ENCODE measurements at places on chromosomes 1 and 21.

- no peak for DNase-seq
Observed at GRCh38 chr1:186948535-186948934, 119.8 kb downstream of the PLA2G4A start.

DNA sequence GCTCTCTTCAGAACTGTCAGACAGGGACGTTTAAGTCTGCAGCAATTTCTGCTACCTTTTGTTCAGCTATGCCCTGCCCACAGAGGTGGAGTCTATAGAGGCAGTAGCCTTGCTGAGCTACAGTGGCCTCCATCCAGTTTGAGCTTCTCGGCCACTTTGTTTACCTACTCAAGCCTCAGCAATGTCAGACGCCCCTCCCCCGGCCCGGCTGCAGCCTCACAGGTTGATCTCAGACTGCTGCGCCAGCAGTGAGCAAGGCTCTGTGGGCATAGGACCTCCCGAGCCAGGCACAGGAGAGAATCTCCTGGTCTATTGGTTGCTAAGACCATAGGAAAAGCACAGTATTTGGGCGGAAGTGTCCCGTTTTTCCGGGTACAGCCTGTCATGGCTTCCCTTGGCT lies 89.9 kb upstream of the PDC start:
- no peak for DNase-seq

DNA sequence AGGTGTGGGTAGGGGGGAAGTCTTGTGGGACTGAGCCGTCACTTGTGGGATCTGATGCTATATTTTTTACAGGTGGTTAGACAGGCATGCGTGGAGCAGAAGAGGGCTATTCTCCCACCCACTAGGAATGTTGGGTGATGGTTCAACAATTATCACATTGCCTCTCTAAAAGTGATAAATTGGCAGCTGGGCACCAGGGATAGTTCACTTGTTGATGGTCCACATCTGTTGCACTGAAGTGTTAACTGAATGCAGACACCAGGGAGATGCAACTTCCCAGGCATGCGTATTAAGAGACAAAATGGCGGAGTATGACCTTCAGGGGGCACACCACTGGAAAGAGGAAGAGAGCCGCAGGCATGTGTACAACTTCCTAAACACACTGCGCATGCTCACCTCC lies 193.3 kb upstream of the TNR start:
- DNase-seq: no peak

GRCh38 chr1:52867087-52867863 lies 24.7 kb downstream of the ZYG11A start:
- DNase-seq: no peak

- no peak for DNase-seq
Observed at GRCh38 chr21:31592963-31593560, 66.4 kb upstream of the SOD1 start.
